ENCODE measurements at places on chromosomes 2 and 18.

DNA sequence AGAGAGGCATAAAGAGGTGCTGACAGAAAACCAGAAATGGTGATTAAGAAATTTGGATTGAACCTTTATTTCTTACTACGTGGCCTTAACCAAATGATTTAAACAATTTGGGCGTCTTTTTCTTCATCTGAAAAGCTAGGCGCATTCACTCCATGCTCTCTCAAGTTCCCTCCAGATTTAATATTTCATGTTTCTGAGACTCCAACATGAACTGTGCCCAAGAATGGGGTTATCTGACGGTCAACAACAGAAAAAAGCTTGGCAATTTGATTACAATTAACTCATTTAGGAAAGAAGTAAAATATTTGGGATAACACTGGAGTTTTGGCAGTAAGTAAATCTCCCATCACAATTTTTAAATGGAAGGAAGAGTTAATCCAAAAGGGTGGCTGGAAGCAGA lies 345.4 kb downstream of the ARHGAP15 start:
- DNase-seq, result no peak

GRCh38 chr2:9498210-9498609 lies 23.9 kb downstream of the IAH1 start:
- no peak for DNase-seq

DNA sequence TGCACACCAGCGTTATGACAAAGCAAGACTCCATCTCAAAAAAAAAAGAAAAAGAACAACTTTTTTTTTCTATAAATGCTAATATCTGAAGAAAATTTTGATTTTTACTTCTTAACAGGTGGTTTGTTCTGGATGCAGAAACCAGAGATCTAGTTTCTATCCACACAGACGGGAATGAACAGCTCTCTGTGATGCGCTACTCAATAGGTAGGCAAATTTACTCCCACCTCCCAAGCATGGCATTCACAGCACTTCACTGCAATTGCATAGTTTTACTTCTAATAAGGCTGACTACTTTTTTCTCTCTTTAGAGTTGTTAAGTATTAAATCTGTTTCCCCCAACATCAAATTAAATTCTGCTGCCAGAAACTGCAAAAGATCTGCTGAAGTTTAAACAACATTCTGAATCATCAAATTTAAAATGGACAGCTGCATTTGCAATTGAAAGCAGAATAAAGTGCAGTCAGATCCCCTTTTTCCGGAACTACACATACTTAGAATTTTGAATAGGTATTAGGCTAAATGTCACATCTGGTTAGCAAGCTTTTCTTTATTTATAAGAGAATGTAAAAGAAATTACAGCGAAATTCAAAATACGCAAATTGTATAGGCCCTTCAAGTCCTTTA lies 45.1 kb downstream of the COX7A2L start:
- DNase-seq, result no peak

GRCh38 chr18:31774962-31775361 lies 14.3 kb upstream of the SLC25A52 start:
- DNase-seq, result no peak

- DNase-seq, result no peak
These were observed 7.1 kb upstream of the UPP2 start for GRCh38 chr2:158094487-158095092.

- DNase-seq, result no peak
These were observed 1785.3 kb upstream of the CELF4 start for GRCh38 chr18:39350945-39351344.

DNA sequence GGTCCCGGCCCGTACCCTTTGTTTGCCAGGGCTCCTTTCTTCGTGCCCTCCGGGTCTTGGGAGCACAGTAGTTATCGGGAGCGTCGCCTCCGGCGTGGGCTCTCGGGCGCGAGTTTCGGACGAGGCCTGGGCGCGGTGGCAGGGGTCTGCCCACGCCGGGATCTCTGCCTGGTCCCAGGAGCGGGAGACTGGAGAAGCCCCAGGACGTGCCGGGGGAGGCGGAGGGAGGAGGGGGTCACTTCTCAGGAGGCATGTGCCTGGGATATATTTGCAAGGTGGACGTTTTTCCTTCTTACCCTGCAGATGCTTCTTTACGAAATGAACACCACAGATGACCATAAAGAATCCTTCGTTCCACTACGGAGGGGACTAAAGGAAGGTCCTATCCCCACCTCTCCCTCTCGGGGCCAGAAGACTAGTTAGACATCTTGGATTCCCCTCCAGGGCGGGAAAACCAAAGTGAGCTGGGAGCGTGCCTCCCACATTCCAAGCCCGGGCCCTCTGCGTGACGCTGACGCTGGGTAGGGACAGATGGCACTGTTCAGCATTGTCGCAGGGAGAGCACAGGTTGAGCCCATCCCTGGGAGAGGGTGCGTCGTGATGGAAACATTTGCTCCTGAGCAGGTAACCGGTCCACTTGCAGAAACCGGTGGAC lies 483 bp upstream of the FHL2 start:
- DNase-seq, result no peak

GRCh38 chr2:108971661-108972566 lies 17.1 kb downstream of the EDAR start:
- no peak for DNase-seq

DNA sequence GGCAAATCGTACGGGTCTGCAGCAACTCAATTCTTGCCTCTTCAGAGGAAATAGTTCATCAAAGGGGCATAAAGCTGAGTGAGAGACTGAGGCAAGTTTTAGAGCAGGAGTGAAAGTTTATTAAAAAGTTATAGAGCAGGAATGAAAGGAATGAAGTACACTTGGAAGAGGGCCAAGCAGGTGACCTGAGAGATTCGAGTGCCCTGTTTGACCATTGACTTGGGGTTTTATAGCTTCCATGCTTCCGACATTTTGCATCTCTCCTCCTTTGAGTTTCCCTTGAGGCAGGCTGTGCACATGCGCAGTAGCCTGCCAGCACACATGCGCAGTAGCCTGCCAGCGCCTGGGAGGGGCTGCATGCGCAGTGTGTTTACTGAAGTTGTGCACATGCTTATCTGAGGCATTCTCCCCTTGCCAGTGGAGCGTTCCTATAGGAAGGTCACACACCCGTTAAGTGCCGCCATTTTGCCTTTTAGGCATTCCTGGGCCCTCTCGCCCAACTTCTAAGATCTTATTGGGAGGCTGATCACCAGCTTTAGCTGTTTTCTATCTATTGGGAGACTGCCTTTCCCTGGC lies 265.5 kb upstream of the MGAT5 start:
- no peak for DNase-seq

- no peak for DNase-seq
These were observed 279.0 kb downstream of the KIAA1328 start for GRCh38 chr18:37107748-37108522.

DNA sequence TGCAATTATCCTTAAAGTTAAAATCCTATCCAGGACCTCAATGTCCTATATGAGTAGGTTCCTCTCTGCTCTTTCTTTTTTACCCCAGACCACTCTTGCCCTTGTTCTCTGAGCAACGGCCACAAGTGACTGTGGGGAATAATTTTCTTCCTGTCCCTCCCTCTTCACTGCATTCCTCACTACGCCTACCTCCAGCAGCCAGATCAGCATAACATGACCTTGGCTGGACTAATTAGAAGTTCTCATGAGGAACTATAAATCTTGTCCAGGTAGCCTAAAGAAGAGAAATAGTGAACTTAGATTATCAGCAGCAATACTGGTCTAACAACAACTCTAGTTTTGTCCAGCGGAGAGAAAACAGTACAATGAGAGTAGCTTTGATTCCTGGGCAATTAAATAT lies 643.8 kb upstream of the KLHL29 start:
- no peak for DNase-seq

- DNase-seq, result no peak
These were observed 322.6 kb downstream of the PRKCE start for GRCh38 chr2:45974056-45974455.

GRCh38 chr2:100940240-100940639 lies 61.8 kb upstream of the RPL31 start:
- no peak for DNase-seq

GRCh38 chr18:57052173-57052572 lies 94.7 kb upstream of the BOD1L2 start:
- no peak for DNase-seq

DNA sequence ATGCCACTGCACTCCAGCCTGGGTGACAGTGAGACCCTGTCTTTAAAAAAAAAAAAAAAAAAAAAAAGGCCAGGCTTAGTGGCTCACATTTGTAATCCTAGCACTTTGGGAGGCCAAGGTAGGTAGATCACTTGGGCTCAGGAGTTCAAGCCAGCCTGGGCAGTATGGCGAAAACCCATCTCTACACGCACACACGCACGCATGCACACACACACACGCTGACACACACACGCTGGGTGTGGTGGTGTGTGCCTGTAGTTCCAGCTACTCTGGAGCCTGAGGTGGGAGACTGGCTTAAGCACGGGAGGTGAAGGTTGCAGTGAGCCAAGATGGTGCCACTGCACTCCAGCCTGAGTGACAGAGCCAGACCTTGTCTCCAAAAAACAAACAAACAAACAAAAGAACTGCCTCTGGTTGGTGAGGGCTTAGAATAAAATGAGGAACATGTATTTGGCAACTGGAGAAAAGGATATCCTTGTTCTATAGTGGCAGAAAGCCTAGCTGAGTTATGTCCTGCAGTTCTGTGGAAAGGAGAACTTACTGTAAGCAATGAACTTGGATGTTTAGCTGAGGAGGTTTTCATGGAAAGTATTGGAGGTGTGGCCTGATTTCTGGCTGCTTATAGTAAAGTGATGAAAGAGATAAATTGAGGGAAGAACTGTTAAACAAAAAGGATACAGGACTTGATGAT lies 34.0 kb downstream of the HAT1 start:
- no peak for DNase-seq

DNA sequence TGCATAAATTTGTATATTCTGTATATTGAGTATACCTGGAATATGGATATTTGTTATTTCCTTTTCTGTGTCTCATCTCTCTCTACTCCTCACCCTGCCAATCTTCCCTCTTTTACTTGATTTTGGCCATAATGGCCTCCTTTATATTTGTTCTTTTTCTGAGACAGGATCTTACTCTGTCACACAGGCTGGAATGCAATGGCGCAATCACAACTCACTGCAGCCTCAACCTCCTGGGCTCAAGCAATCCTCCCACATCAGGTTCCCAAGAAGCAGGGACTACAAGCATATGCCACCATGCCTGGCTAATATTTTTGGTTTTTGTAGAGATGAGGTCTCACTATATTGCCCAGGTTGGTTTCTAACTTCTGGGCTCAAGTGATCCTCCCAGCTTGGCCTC lies 30.5 kb downstream of the PREPL start:
- no peak for DNase-seq

GRCh38 chr2:5978131-5978751 lies 286.1 kb downstream of the SOX11 start:
- DNase-seq, result no peak

DNA sequence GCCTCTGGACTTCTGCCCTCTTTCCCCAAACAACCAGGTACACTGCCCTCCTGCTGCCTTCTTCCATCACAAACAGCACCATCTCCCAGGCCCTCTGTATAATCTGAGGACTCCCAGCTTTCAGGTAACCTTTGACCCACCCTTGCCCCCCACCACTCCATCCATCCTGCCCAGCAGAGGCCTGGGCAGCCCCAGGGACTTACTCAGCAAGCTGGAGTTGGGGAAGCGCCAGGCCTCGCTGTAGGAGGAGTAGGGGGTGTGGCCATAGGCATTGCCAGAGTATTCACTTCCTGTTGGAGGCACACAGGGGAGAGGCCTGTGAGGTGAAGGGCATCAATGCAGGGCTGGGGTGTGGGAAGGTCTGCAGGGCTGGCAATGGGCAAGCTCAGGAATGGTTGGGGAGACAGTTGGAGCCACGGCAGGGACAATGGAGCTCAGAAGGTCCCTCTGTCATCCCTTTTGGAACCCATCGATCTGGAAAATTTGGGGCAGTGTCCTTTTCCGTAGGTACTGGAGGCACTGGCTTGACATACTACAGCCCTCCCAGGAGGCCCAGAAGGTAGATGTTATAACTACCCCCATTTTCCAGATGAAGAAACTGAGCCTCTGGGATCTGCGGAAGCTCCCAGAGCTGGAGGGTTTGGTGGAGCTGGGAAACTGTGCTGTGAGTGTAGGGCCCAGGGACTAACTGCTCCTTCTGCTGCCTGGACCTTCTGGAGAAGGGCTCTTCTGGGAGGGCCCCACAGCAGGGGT lies 46.3 kb downstream of the PSD4 start:
- no peak for DNase-seq
